ENCODE measurements at places on chromosomes 2 and 18.

DNA sequence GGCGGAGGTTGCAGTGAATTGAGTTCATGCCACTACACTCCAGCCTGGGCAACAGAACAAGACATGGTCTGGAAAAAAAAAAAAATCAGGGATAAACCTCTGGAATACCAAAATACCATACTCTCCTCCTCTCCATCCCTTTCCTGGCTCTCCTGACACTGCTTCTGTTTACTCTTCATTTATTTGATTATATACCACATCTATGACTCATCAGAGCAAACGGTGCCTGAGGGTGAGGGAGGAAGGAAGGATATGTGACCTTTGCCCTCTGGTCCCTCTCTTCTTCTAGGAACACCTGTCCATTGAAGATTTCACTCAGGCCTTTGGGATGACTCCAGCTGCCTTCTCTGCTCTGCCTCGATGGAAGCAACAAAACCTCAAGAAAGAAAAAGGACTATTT is 30.0 kb downstream of the VIL1 start:
- DNase-seq: no peak

DNA sequence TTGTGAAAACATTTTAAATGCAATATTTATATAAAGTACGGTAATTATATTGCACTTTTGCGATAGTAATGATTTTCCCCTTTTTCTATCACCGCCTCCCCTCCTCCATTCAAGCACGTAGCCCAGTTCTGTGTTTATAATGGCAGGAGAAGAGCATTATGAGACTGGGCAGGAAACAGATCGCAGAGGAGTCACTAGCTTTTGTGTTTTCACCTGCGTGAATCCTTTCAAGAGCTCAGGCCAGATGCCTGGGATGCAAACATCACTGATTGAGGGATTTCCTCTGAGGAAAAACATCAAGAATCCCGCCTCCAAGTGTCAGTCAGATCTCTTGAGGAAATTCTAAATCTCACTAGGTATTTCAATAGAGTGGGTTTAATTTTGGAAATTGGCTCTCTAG is 178.4 kb upstream of the FN1 start:
- no peak for DNase-seq

GRCh38 chr18:54183390-54183789 is 41.1 kb downstream of the MBD2 start:
- DNase-seq: no peak

- DNase-seq: no peak
Measured at GRCh38 chr2:72863046-72863445, 24.2 kb upstream of the SPR start.

- DNase-seq: no peak
Measured at GRCh38 chr2:226869371-226869770, 33.5 kb downstream of the RHBDD1 start.

- no peak for DNase-seq
Measured at GRCh38 chr2:147525819-147526489, 318.9 kb upstream of the ACVR2A start.

DNA sequence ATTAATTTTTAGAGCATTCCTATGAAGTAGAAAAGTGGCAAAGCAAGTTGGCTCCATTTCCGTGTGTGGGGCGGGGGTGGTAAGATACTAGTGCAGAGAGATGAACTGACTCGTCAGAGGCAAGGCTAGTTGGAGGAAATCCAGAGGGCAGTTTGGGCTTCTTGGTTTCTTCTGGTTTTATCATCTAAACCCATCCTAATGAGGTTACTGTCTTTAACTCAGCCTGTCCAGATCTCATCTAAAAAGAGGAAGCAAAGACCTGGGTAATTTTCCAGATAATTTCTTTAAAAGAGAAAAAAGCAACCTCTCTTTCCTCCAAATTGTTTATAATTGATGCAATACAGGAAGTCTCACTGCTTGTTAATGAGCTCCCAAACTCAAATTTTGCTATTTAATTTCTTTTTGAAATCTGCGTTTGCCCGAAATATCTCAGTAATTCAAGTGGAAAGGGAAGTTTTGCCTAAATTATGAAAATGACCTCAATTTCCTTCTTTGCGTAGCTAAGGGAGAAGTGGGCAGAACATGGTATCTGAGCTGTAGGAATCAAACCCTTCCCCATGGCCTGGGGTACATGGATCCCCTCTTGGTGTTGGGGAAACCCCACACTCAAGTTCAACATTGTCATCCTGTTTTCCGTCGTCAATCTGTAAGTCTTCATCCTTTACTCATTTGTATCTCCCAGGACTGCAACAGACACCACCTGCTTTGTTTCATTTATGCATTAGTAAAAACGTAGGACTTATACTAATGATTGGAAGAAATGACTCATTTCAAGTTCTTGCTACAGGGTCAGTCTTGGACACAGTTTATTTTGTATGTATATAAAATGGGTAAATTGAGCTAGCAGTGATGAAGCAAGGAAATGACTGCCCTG is 89.1 kb upstream of the KLF7 start:
- DNase-seq: peak; percentile 67

- DNase-seq: peak; percentile 94
Measured at GRCh38 chr2:74843899-74844298, 10.0 kb downstream of the HK2 start.

DNA sequence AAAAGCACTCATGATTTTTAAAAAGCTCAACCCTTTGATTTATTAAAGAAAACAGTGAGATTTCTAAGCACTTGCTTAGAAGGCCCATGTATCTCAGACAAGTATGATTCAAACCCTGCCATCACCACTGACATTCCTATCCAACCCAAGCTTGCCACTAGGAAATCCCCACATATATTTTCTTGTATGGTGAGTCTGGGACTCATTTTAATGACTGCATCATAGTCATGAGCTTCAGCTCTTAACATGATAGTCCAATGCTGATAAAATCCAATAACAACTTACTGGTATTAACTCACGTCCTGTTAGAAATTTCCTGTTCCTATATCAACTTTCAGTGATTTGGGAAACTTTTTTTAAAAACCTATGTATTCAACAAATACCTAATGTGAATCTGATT is 39.4 kb upstream of the NCKAP5 start:
- no peak for DNase-seq

- DNase-seq: peak; percentile 56
Measured at GRCh38 chr2:187354661-187355060, 93.4 kb downstream of the CALCRL start.

GRCh38 chr18:13604786-13605185 is 121.6 kb downstream of the FAM210A start:
- DNase-seq: no peak

- DNase-seq: no peak
Measured at GRCh38 chr2:89763254-89763580, 1071.7 kb downstream of the RPIA start.
